Upper lobe of right lung (tissue), 1 donor: ENCODE measurements at places on chromosomes 6 and 20.
A peak's percentile ranks its signal among the peaks of the same experiment; 100 is the strongest.

DNA sequence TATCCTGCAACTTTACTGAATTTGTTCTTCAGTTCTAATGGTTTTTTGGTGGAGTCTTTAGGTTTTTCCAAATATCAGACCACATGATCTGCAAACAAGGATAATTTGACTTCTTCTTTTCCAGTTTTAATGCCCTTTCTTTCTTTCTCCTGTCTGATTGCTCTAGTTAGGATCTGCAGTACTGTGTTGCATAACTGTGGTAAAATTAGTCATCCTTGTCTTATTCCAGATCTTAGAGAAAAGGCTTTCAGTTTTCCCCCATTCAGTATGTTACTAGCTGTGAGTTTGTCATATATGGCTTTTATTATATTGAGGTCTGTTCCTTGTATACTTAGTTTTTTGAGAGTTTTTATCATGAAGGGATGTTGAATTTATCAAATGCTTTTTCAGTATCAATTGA, 4.3 kb downstream of the MICA start:
- H3K27me3 ChIP-seq: no peaks in the 10 kb centered on the region
- DNase-seq: no peak
- H3K27ac ChIP-seq: no peak overlapping the region
- H3K36me3 ChIP-seq: peaks cover 23% of the 10 kb centered on the region
- H3K4me3 ChIP-seq: no peak overlapping the region

- H3K4me3 ChIP-seq: no peak overlapping the region
- H3K36me3 ChIP-seq: no peaks in the 10 kb centered on the region
- DNase-seq: no peak
- no peaks in the 10 kb centered on the region for H3K4me1 ChIP-seq
- no peak overlapping the region for H3K27ac ChIP-seq
- H3K27me3 ChIP-seq: no peaks in the 10 kb centered on the region
These were observed 190.2 kb upstream of the SNX9 start for GRCh38 chr6:157632821-157633220.

DNA sequence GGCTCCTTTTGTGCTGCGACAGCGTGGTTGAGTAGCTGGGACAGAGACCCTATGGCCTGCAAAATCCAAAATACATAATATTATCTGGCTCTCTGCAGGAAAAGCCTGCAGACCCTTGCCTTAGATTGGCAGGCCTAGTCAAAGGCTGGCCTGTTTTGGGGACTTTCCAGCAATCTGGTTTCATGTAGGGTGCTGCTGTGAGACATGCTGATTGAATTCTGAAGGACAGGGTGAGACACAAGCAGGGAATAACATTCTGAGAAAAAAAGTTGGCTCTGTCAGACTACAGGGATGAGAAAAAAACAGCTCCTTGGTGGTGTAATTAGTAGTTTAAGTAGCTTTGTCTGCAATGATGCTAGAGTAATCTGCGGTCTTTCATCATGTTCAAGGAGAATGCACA, 402.7 kb upstream of the AGPAT4 start:
- no peak overlapping the region for H3K27ac ChIP-seq
- no peak for DNase-seq
- H3K4me1 ChIP-seq: no peaks in the 10 kb centered on the region

GRCh38 chr20:51767867-51768758, at the start of gene ATP9A:
Gene ATP9A, minus strand, starts transcription at chr20:51768390. Its CDS starts 21 bp downstream, at chr20:51768369.
- no peaks in the 10 kb centered on the region for H3K36me3 ChIP-seq
- H3K27me3 ChIP-seq: no peaks in the 10 kb centered on the region
- DNase-seq: peak; percentile 73
- H3K4me1 ChIP-seq: no peaks in the 10 kb centered on the region

DNA sequence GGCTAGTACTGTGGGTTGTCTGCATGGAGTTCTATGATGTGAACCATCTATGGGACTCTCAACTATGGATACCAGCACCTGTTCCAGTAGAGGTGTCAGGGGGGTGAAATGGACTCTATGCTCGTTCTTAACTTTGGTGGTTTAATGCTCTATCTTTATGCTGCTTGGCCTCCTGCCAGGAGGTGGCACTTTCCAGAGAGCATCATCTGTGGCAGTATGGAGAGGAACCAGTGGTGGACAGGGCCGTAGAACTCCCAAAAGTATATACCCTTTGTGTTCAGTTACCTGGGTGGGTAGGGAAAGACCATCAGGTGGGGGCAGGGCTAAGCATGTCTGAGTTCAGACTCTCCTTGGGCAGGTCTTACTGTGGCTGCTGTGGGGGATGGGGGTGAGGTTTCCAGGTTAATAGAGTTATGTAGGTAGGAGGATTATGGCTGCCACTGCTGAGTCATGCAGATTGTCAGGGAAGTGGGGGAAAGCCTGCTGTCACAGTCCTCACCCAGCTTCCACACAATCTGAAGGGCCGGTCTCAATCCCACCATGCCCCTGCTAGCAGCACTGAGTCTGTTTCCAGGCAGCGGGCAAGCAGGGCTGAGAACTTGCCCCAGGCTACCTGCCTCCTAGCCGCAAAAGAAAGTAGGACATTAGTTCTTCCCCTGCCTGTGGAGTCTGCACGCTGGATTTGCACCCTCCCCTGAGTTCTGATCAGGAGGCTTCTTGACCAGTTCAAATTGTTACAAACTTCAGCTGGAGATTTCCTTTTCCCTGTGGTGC, 284.0 kb downstream of the KCNQ5 start:
- no peaks in the 10 kb centered on the region for H3K4me1 ChIP-seq
- H3K4me3 ChIP-seq: no peak overlapping the region
- no peaks in the 10 kb centered on the region for H3K36me3 ChIP-seq

DNA sequence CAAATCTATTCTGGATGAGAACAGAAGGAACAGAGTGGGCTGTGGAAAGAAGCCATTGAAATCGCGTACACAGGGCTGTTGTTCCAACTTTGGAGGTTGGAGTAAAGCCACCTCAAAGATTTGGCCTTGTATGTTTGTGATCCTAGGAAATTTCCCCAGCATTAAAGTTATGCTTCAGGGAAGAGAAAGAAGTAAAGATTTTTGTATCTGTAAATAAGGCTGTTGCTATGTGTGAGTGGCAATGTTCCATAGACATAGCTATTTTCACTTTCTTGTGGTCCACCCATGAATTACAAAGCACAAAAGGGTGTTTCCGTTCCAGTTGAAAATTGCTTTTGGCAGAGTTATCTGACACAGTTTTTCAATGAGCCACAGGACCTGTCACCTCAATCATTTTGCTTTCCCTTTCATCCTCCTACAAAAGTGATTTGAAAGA, 321.3 kb downstream of the TFAP2B start:
- no peak overlapping the region for H3K4me3 ChIP-seq
- no peak for DNase-seq
- H3K4me1 ChIP-seq: no peaks in the 10 kb centered on the region
- H3K27me3 ChIP-seq: no peaks in the 10 kb centered on the region

DNA sequence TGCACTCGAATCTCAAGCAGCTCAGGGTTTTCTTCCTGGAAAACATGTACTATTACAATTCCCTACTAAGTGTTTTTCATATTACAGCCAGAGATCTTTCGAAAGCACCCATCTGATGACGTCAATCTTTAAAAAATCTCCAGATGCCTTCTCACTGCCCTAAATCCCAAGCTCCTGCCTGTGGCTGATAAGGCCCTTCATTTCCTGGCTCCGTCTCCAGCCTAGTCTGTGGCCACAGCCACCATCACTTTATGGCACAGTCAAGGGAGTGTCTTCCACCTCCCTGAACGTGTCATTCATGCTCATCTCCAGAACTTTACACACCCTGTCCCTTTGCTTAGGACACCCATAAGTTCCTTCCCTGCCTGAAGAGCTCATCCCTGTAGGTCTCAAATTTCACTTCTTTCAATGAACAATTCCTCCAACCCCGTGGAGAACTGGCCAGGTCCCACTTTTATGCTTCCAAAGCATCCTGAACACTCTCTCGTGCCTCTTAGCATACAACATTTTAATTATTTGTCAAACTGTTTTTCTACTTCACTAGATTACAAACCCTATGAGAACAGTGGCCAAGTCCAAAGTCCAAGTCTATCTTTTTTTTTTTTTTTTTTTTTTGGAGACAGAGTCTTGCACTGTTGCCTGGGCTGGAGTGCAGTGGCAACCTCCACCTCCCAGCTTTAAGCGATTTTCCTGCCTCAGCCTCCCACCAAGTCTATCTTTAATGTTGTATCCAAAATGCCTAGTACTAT, 106.1 kb upstream of the AGPAT4 start:
- no peaks in the 10 kb centered on the region for H3K27me3 ChIP-seq
- no peak overlapping the region for H3K4me3 ChIP-seq
- no peaks in the 10 kb centered on the region for H3K36me3 ChIP-seq
- peaks cover 10% of the 10 kb centered on the region for H3K4me1 ChIP-seq

GRCh38 chr6:149891259-149891658, 6.7 kb downstream of the RAET1E start:
- no peaks in the 10 kb centered on the region for H3K27me3 ChIP-seq
- no peaks in the 10 kb centered on the region for H3K36me3 ChIP-seq
- no peak overlapping the region for H3K4me3 ChIP-seq
- no peak for DNase-seq
- H3K27ac ChIP-seq: no peak overlapping the region
- H3K4me1 ChIP-seq: peaks cover 17% of the 10 kb centered on the region

DNA sequence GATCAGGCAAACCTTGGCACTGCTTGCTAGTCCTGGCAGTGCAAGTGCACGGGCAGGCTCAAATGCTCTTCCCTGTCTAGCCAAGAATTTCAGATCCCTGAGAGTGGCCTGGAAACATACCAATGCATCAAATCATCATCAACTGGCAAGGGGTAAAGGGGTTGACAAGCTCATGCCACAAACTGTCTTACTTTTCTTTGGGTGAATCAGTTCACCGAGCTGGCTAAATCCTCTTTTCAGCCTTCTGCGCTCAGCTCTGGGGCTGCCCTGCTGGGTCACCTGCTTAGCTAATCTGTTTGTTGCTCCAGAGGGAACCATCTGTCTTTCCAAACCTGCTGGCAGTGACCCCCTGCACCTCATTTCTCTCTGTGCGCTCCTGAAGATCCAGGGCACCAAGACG, 59.5 kb downstream of the LYRM4 start:
- H3K4me1 ChIP-seq: peaks cover 19% of the 10 kb centered on the region
- H3K4me3 ChIP-seq: no peak overlapping the region
- H3K27me3 ChIP-seq: no peaks in the 10 kb centered on the region
- no peaks in the 10 kb centered on the region for H3K36me3 ChIP-seq
- no peak overlapping the region for H3K27ac ChIP-seq

GRCh38 chr6:118843685-118844390, 50.1 kb upstream of the ASF1A start:
- H3K27me3 ChIP-seq: no peaks in the 10 kb centered on the region
- H3K27ac ChIP-seq: no peak overlapping the region
- no peaks in the 10 kb centered on the region for H3K4me1 ChIP-seq
- H3K36me3 ChIP-seq: no peaks in the 10 kb centered on the region
- H3K4me3 ChIP-seq: no peak overlapping the region

GRCh38 chr20:9958693-9959092, 76.1 kb upstream of the ANKEF1 start:
- no peak for DNase-seq
- no peaks in the 10 kb centered on the region for H3K36me3 ChIP-seq
- H3K27ac ChIP-seq: no peak overlapping the region
- no peaks in the 10 kb centered on the region for H3K4me1 ChIP-seq

GRCh38 chr6:13053006-13053461, 275.3 kb downstream of the TBC1D7 start:
- DNase-seq: no peak
- H3K4me1 ChIP-seq: no peaks in the 10 kb centered on the region
- no peaks in the 10 kb centered on the region for H3K27me3 ChIP-seq
- no peak overlapping the region for H3K4me3 ChIP-seq
- no peak overlapping the region for H3K27ac ChIP-seq

DNA sequence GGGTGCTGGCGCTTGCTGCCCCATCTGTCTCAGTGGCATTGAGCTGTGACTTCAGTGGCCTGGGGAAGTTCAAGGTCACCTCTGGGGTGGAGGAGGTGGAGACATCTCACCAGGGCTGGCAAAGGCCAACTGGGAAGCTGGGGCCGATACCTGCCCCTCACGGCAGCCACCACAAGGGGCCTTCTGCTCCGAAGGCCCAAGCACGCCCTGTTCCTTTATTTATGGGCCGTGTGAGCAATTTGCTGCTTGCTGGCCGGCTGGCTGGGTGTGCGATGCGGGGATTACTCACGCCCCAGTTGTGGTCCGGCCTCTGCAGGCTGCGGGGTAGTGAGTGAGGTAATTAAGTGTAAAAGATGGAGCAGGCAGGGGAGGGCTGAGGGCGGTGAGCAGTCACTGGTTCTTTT, 13.2 kb upstream of the SCRT2 start:
- H3K4me1 ChIP-seq: no peaks in the 10 kb centered on the region
- H3K36me3 ChIP-seq: no peaks in the 10 kb centered on the region
- no peak overlapping the region for H3K27ac ChIP-seq
- peaks cover 23% of the 10 kb centered on the region for H3K27me3 ChIP-seq
- no peak overlapping the region for H3K4me3 ChIP-seq

GRCh38 chr6:136031982-136032381, 180.5 kb downstream of the PDE7B start:
- DNase-seq: no peak
- H3K36me3 ChIP-seq: no peaks in the 10 kb centered on the region
- H3K27ac ChIP-seq: no peak overlapping the region

DNA sequence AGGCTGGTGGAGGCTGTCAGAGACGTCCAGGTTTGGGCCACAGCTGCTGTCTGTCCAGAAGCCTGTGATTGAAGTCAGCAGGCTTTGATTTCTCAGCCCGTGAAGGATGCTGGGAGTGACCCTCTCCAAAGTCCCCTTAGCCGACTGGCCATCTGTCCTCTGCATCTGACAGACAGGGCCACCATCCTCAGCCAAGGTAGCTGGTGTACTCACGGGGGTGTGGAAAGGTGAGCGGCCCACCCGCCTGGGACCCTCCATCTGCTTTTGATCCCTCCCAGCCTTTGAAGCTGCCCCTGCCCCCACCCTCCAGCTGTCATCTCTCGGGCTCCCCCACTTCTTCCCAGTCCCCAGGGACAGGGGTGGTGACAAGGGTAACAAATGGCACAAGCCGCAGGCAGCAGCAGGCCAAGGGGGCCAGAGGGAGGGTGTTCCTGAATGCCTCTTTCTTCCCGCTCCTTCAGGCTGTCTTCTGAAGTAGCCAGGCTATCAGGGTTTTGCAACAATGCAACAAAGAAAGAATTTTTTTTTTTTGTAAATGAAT, 84.4 kb downstream of the EYA2 start:
- no peaks in the 10 kb centered on the region for H3K36me3 ChIP-seq
- no peak for DNase-seq
- no peaks in the 10 kb centered on the region for H3K4me1 ChIP-seq
- peaks cover 4% of the 10 kb centered on the region for H3K27me3 ChIP-seq
- H3K4me3 ChIP-seq: no peak overlapping the region

DNA sequence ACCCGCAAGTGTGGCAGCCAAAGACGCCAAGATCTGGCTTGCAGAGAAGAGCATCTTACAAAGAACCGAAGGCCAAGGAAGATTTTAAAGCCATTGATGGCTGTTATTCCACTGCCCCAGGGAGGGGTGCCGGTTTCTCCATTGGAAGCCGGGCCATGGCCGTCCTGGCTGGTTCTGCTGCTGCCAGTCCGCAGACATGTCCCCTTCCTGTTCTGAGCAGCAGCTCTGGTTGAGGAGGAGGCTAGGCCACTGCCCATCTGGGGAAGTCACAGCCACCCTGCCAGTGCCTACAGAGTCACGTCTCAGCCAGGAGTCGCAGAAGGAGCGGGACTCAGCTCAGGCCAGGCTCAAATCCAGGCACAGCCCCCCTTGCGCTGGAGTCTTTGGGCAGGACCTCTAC, 42.6 kb upstream of the MRGBP start:
- H3K4me1 ChIP-seq: no peaks in the 10 kb centered on the region
- DNase-seq: no peak
- no peaks in the 10 kb centered on the region for H3K36me3 ChIP-seq
- no peak overlapping the region for H3K27ac ChIP-seq

GRCh38 chr20:38404016-38404415, 31.1 kb downstream of the SNHG17 start:
- no peaks in the 10 kb centered on the region for H3K27me3 ChIP-seq
- no peaks in the 10 kb centered on the region for H3K36me3 ChIP-seq
- DNase-seq: no peak
- H3K27ac ChIP-seq: no peak overlapping the region
- no peaks in the 10 kb centered on the region for H3K4me1 ChIP-seq

GRCh38 chr6:52900536-52900935, 9.0 kb downstream of the GSTA3 start:
- no peaks in the 10 kb centered on the region for H3K27me3 ChIP-seq
- H3K4me3 ChIP-seq: no peak overlapping the region
- H3K4me1 ChIP-seq: no peaks in the 10 kb centered on the region
- H3K36me3 ChIP-seq: no peaks in the 10 kb centered on the region
